Stimulated activated naive CD4-positive, alpha-beta T cell (primary cell): ENCODE measurements at places on chromosomes 5 and 9.

DNA sequence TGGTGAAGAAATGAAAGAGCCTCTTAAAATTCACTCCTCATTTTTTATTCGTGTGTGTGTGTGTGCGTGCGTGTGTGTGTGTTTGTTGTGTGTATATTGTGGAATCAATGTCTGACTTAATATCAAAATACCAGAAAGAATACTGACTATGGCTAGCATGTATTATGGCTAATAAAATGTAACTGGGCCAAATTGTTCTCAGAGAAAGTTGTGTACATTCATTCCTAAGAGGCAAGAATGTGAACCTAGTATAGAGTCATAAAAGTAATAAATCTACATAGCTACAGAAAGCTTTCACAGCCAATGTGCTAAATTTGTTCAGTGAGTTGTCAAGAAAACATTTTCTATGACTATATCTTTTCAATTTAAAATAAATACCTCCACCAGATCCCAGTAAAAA is 211.5 kb downstream of the EBF1 start:
- DNase-seq = no peak

GRCh38 chr5:157271740-157272271 is 5.9 kb downstream of the CYFIP2 start:
- DNase-seq = peak; percentile 89

DNA sequence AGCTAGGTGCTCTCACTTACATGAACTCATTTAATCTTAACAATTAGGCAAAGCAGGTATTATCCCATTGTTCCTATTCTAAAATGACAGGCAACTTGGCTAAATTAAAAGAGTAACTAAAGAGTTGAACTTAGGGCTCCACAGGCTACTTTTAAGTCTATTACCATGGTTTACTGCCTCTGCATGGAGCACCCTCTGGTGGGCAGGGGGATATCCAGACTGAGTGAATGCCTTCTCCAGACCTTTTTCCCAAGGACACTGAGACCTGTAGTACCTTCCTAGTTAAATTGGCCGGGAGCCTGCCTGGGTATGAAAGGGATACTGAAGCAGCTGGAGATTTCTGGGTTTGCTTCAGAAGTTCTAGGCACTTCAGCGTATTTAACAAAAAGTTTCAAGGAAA is 238.1 kb downstream of the ELAVL2 start:
- no peak for DNase-seq

DNA sequence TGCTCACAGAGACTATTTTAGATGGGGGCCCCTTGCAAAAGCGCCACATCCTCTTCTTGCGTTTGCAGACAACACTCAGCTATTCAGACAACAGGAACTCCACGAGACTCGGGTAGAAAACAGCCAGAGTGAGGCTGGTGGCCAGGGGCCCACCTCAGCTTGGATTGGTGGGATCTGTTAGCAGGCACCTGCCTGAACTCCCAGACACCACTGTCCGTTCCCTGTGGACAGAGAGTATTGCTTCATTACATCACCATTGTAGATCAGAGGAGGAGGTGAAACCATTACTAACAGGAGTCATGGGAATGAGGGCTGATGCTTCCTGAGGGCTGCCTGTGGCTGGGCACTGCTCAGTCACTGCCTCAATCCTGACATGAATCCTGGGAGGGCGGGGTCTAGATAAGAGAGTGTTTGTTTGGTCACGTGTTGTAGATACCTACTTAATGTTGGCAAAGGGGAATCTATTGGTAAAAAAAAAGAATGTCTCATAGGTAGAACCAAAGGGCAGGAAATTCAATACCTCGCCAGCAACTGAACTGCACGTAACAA is 4.4 kb upstream of the RAPGEF1 start:
- peak; percentile 54 for DNase-seq

DNA sequence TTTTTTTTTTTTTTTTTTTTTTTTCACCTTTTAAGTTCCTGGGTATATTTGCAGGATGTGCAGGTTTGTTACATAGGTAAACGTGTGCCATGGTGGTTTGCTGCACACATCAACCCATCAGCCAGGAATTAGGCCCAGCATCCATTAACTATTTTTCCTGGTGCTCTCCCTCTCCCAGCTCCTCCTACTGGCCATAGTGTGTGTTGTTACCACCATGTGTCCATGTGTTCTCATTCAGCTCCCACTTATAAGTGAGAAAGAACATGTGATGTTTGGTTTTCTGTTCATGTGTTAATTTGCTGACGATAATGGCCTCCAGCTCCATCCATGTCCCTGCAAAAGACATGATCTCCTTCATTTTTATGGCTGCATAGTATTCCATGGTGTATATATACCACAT is 350.5 kb downstream of the MAN2A1 start:
- no peak for DNase-seq

GRCh38 chr9:123960366-123960765 is 30.4 kb upstream of the DENND1A start:
- DNase-seq = no peak

DNA sequence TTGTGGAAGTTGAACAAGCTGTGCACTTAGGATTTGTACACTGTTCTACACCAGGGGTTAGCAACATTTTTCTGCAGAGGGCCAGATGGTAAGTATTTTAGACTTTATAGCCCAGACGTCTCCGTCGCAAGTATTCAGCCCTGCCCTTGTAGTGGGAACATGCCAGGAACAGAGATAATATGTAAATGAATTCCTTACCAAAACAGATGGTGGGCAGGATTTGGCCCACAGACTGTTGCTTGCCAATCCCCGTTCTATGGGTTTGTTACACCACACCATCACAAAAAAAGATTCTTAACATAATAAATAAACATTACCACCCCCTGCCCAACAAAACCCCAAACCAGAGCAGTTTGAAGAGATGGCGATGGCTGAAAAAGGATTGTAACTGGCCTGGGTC is 74.3 kb downstream of the AMBP start:
- no peak for DNase-seq

- DNase-seq = no peak
Observed at GRCh38 chr5:126995689-126996088, 34.7 kb downstream of the MARCHF3 start.

GRCh38 chr9:130234340-130235260 is 31.0 kb upstream of the HMCN2 start:
- DNase-seq = no peak

- DNase-seq = no peak
Observed at GRCh38 chr5:21212026-21212425, 1224.0 kb upstream of the CDH18 start.
